Heart right ventricle (tissue), 16 donors: ENCODE measurements at places on chromosomes 13 and 19. TPM values are rescaled to one million over a fixed set of nuclear protein-coding genes. Genes with fewer than 3 reads are reported as not detected.

- DNase-seq, result no peak
Measured at GRCh38 chr13:110485604-110486003, 75.9 kb downstream of the RAB20 start.

GRCh38 chr13:39655041-39655568 lies 357 bp upstream of the COG6 start:
- DNase-seq, result no peak

CFAP97D2 gene
- not detected for polyA plus RNA-seq

DNA sequence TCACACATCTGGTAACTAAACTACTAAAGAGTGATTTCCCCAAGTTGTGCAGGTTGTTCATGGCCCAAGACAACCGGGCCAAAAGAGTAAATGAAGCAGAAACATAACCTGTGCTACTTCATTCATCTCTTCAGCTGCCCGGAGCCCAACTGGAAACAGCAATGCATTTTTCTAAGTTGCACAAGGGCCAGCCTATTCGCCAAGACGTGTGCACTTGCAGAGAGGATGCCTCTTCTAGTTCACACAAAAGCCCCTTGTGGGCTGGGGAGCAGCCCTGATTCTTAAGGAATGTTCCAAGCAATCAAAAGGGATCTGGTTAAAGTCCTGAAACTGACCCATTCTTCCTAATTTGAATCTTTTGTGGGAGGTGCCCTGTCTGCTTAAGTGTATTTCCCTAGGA lies 275.8 kb downstream of the SHISA2 start:
- no peak for DNase-seq

ZNF446 gene
- 7.1 TPM for polyA plus RNA-seq

MBD3L5 gene
- not detected for polyA plus RNA-seq

- DNase-seq, result peak; percentile 43
Measured at GRCh38 chr13:31951215-31951678, 80.3 kb upstream of the FRY start.
